Stimulated activated CD4-positive, alpha-beta T cell treated with anti-CD3 and anti-CD28 coated beads, Interleukin-1b, Interleukin-23, amount 100 ng/mL, for 1 hour (primary cell): ENCODE measurements at places on chromosomes 4 and X.

GRCh38 chr4:57059890-57060716 lies 50.1 kb downstream of the IGFBP7 start:
- DNase-seq = no peak

DNA sequence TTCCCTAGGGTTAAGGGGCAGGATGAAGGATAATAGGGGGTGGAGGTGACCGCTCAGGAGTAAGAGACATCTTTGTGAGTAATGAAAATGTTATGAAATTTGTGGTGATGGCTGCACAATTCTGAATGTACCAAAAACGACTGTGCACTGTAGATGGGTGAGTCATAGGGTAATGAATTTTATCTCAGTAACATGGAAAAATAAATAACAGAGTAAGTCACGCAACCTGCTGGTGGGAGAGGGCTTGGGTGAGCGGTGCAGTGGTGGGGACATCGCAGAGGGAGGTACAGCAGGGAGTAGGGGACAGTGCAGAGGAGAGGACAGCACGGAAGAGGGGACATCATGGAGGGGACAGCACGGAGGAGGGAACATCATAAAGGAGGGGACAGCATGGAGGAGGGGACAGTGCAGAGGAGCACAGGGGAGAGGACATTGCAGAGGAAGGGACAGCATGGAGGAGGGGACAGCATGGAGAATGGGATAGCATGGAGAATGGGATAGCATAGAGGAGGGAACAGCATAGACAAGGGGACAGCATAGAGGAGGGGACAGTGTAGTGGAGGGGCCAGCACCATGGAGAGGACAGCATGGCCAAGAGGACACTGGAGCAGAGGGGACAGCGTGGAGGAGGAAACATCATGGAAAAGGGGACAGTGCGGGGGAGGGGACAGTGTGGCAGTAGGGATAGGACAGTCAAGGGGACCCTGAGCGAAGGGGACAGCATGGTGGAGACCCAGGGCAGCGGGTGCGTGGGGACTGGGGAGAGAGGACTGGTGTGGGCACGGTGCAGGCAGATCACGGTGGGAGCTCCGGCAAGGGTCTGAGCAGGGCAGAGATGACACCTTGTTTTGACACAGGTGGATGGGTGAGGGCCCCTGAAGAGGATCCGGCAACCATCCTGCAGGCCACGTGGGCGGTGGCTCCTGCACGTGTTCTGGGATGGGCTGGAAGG lies 68.5 kb upstream of the MXD4 start:
- no peak for DNase-seq

DNA sequence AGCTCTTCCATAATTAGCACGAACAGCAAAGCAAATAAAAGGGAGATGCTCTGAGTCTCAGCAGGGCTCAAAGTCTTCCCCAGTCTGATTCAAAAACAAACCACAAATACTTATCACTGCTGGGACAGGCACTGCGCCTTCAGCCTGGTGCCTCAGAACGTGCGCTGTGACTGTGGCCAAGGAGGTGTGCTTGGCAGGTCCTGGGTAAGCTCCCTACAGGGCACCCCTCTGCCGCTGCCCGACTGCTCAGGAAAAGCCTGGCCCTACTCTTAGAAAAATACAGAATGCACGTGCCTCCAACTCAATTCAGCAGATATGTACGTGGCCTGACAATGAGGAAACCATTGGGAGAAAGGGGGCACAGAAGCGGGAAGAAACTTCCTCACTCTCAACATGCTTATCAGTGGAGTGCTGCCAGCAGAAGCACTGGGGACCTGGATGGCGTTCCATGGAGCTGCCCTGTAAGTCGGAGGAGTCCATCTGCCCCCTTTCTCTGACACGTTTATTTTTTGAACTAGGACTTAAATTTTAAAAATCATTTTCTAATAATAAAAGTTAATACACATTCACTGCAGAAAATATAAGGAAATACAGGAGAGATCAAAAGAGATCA lies 86.8 kb downstream of the GATB start:
- DNase-seq = no peak

DNA sequence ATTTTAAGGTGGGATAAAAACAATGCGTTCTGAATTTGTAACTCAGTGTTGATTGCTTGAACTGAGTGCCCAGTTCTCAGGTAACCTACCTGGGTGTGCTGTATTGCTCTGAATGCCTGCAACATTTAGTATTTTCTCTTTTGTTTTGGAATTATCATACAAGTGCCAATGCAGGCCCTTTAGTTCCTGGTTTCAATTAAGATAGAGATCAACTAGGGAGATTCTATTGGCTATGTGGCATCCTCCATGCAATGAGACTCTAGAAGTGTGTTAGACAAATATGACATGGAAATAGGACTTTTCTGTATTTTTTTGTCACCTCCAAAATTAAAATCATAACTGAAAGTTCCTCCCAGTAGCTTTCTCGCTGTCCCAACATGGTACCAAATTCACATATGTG lies 438.7 kb upstream of the IGFBP7 start:
- no peak for DNase-seq

- DNase-seq = no peak
Measured at GRCh38 chr4:23853986-23854660, 35.7 kb downstream of the PPARGC1A start.

- no peak for DNase-seq
Measured at GRCh38 chrX:56793521-56794320, 64.7 kb downstream of the NBDY start.

DNA sequence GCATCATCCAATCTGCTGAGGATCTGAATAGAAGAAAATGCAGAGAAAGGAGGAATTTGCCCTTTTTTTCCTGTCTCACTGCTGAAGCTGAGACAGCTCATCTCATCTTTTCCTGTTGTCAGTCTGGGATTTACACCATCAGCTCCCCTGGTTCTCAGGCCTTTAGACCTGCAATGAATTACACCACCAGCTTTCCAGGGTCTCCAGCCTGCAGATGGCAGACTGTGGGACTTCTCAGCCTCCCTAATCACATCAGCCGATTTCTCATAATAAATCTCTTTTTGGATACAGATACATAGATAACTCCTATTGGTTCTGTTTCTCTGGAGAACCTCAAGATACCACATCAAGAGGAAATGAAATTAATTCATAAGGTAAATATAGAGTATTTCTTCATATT lies 134.6 kb upstream of the MAB21L2 start:
- no peak for DNase-seq

- no peak for DNase-seq
Measured at GRCh38 chr4:125750399-125750798, 435.6 kb downstream of the FAT4 start.

- no peak for DNase-seq
Measured at GRCh38 chrX:130999360-130999759, 58.8 kb upstream of the ARHGAP36 start.

DNA sequence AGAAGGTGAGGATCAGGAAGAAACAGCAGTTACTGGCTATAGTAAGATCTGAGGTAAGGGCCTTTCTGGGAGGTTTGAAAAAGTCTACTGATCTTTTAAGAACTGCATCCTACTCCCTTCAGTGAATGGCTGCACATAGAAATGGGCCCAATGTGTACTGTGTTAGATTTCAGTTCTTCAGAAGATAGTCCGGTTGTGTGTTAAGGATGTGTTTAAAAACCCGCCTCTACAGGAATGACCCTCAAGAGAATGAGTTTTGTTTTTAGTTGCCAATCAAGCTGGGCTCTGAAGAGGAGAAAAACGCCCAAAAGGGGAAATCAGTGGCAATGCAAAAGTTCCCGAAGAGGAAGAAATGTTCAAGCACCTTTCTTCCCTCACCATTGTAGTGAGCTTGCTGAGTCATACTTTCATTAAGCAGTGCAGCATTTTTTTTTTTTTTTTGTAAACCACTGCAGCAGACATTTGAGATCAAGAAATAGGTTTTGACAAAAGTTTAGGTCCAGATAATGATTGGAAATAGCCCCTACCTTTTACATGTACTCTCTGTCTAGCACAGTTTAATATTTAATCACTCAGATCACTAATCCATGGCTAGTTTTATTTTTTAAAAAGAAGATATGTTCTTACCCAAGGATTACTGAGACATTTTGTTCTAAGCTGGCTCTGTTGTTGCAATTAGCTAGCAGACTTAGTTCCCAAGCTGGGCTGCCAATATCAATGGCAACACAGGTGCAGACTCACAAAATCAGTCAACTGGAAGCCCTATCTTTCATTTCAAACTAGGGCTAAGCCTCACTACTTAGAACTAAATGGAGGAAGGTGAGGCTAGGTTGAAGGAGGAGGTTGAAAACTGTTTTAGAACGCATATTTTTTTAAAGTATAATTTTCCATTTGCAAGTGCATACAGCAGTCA lies 7.0 kb upstream of the TRPC5OS start:
- no peak for DNase-seq

GRCh38 chrX:148865277-148866210 lies 365.1 kb downstream of the AFF2 start:
- no peak for DNase-seq

DNA sequence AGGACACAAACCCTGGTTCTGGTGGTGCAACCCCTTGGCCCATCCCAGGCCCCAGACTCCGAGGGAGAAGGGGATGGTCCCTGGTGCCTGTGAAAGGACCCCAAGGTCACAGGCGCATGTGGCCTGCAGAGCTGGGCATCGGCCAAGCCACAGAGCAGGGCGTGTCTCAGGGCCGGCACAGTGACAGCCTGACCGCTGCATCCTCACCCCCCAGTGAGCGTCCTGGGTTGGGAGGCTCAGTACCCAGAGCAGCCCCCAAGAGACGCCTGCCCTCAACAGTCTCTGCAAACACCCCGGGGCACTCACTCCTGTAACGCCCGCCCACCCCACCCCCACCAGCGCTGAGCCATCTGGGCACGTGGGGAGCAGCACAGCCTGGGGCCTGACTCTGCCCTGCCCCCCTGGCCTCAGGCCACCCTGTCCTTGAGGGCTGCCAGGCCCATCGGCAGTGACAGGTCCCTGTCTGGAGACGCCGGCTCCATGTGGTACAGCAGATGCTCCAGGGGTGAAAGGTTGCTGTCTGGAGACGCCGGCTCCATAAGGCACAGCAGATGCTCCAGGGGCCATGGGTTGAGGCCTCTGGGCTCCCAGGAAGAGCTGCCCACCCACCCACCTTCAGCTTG lies 24.5 kb upstream of the CPLX1 start:
- DNase-seq = no peak

- no peak for DNase-seq
Measured at GRCh38 chr4:20020056-20020455, 231.6 kb upstream of the SLIT2 start.

GRCh38 chr4:37367901-37368300 lies 123.4 kb downstream of the NWD2 start:
- DNase-seq = no peak

DNA sequence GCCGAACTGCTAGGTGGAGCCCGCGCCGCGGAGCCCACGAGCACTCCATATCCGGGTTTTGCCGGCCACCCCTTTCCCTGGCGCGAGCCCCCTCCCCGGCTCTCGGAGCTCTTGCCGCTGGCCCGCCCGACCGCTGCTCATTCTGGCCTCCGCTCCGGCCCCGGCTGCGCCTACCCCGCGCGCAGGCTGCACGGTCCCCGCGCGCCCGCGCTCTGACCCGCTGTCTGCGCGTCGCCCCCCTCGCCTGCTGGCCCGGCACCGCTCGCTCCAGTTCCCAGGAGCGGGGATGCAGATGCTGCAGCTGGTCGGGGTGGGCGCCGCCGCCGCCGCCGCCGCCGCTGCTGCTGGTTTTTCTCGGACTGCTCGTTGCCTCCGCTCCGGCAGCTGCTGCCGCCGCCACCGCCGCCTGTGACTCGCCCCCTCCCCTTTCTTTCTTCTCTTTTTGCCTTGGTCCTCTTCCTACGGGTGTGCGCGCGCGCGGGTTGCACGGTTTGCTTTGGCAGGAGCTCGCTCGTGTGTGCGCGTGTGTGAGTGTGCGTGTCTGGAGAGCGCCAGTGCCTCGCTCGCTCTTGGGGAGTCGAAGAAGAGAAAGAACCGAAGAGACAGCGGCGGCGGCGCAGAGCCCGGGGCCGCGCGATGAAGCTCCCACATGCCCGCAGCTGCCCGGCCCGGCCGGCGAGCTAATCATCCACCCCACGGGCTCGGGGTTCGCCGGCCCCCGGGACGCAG lies at the start of gene ADGRL3:
TSS of gene ADGRL3 (plus strand) at position 140 of the 729 bp plus-strand sequence.
- DNase-seq = no peak

- DNase-seq = no peak
Measured at GRCh38 chrX:15114743-15115566, 154.9 kb downstream of the ASB9 start.

DNA sequence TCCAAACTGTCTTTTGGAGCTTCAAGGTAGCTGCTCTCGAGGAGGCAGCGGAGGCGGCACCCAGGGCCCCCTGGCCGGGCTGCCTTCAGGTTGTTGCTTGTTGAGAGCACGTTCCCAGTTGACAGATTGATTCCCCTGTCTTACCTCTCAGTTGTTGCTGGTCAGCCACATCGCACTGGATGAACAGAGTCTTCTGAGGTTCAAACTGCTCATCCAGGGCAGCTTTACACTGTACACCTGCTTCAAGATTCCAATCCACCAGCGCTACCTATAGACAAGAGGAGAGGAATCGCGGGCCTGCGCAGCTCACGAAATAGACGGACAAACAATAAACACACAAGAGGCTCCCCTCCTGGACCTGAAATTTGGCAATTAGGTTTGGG lies 497 bp downstream of the HPGD start:
- DNase-seq = no peak

DNA sequence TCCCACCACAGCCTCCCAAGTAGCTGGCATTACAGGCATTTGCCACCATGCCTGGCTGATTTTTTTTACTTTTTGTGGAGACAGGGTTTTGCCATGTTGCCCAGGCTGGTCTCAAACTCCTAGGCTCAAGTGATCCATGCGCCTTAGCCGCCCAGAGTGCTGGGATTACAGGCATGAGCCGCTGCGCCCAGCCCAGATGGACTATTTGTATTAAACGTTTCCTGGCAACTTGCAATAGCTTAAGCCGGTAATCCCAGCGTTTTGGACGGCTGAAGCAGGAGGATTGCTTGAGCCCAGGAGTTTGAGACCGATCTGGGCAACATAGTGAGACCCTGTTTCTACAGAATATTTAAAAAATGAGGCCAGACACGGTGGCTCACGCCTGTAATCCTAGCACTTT lies 18.4 kb downstream of the UBE2K start:
- DNase-seq = no peak

DNA sequence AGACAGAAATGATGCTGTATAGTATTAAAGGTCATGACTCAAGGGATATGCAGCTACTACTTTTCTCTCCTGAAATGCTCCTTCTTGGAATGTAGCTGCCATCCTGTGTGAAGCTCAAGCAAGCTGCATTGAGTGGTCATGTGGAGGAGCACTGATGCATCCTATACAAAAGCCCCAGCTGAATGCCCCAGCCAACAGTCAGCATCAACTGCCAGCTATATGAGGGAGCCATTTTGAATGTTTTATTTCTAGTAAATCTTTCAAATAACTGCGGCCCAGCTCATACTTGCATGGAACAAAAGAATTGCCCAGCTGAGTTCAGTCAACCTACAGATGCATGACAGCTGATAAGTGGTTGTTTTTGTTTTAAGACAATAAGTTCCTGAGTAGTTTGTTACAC lies 165.0 kb upstream of the GEMIN8 start:
- no peak for DNase-seq

GRCh38 chrX:115413246-115413878 lies 123.8 kb downstream of the LUZP4 start:
- no peak for DNase-seq

GRCh38 chrX:63275127-63275526 lies 76.0 kb downstream of the SPIN4 start:
- DNase-seq = no peak
